ENCODE measurements at places on chromosomes 2 and 18.

DNA sequence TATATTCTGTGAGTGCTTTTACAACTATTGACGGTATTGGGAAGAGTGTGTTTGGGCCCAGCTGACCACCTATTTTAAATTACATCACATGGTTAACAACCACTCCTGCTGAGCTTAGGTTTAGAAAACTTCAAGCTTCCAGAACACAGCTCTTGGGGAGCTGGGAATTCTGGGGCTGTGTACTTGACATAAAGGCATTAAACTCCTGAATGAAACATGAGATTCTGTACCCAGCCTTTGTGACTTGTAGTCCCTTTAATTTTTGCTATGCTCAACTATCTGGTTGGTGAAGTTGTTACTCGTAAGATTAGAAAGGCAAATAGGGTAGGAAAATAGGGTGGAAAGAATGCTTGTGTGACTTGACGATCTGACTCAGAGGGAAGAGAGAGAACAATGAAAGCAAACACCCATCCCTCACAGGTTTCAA, 66.9 kb downstream of the LTBP1 start:
- no peak for DNase-seq

DNA sequence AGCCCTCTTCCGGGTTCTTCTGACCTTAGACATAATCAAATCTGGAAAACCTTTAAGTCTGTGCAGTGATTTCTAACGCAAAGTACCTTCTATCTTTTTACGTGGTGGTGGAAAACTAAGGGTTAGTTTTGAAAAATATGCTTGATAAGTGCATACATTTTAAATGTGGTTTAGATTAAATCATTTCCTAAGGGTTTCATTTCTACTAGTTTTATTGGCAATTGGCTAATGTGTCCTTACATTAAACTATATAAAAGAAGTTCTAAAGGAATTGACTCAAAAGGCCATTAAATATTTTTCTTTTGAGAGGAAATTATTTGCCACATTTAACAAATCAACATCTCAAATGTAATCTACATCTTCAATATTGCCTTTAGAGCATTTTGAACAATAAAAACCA, 268.3 kb upstream of the THUMPD2 start:
- DNase-seq, result no peak

DNA sequence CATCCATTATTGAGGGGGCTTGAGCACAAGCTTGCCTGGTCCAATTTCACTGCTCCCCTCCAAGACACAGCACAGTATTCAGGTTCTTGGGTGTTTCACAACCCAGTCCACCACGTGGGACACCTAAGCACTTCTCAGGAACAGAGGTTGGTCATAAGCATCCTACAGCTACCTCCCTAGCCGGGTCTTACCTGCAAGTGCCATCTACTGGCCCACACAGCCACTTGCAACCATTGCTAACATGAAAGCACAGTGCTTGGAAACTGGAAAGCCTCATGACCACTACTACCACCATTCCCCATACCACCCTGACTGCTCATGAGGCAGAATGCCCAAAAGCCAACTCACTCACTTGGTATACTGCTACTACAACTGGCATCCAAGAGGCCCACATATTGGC, 105.7 kb upstream of the RPRM start:
- DNase-seq, result no peak

GRCh38 chr18:53152476-53152875, 812.5 kb downstream of the DCC start:
- DNase-seq, result no peak

DNA sequence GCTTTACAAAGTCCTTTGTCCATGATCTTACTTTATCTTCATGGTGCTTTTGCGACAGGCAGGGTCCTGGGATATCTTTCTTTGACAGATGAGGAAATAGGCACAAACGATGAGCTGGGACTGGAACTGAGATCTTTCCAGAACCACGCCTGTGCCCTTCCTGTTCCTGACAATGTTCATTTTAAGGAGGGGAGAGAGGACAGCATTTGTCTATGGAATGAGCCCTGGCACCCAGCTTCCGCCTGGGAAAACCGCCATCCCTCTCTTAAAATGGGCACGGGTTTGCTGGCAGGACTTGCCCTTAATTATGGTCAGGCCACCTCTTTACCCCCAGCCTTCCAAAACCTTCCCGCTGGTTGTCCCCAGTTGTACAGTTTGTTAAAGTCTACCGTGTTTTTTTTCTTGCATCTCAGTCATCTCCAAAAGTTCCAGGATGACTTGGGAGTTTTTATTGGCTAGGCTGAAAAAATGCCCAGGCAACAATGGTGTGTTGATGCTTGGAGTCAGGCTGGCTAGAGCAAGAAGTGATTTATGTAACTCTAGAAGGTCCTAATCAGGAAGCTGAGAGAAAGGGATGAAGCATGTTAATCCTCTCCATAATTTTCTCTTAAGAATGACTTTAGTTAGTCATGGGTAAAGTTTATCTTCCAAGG, 264.9 kb upstream of the EPAS1 start:
- DNase-seq, result no peak

GRCh38 chr2:76759634-76760366, 762.4 kb downstream of the LRRTM4 start:
- DNase-seq, result no peak

DNA sequence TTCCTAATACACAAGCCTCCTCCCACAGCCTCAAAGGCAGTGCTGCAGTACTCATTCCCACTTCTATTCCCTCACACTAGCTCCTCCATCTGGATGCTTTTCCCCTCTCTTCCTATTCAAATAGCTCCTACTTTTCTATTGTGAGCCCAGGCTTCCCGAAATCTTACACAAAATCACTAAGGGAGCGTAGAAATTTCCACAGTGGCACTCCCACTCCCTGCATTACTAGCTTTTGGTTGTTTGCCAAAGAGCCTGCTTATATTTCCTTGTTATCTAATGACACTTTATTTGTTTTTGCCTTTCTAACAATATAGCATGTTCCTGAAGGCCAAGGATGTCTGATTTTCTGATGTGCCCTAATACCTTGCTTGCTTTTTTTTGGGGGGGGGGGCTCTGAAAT, 10.9 kb downstream of the EPAS1 start:
- no peak for DNase-seq

Measured in activated CD8-positive, alpha-beta T cell treated with anti-CD3 and anti-CD28 coated beads for 36 hours (primary cell).